Erythroblast (primary cell): ENCODE measurements at places on chromosomes 11 and 22.

GRCh38 chr22:30837531-30837930 lies 131.0 kb downstream of the MORC2 start:
- DNase-seq: no peak

GRCh38 chr11:87059596-87060390 lies 22.1 kb downstream of the TMEM135 start:
- peak; percentile 39 for DNase-seq

DNA sequence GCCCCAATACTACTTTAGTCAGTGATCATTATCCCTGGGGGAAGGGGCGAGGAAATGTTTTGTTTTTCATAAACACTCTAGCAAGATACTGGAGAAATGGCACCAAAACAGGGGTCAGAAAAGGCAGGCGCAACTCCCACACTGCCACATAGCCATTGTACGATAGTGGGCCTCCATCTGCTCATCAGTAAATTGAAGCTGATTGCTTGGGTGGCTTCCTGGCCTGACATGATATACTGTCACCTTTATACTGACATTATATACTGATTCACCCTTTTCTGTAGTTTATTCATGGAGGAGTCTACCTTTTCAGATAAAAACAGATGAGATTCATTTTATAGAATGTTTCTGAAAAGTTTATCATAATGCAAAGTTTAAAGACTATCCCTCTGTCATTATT lies 51.6 kb upstream of the CCDC34 start:
- DNase-seq: peak; percentile 63

DNA sequence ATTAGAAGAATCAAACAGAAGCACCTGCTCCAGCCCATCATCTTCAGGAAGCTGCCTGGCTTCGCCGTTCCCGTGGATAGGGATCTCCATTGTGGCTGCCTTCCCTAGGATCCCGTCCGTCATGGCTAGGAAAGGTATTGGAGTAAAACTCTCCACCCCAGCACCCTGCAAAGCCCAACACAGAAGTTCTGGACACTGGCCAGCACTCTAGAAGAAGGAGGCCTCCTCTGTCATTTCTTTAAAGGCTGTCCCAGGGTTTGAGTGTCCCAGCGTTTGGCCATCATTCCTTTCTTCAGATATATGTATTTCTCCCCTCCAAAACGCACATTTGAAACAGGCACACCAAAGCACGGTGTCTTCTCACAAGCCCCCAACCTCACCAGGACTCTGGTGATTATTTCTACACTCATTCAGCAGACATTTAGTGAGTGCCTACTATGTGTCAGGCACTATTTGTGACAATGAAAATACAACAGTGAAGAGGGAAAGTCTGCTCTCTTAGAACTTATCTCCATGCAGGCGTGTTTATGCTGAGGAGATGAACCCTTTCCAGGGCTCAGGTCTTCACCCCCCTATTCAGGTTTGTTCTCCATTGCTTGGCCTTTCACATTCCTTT lies 724 bp downstream of the ARFIP2 start:
- DNase-seq: no peak

DNA sequence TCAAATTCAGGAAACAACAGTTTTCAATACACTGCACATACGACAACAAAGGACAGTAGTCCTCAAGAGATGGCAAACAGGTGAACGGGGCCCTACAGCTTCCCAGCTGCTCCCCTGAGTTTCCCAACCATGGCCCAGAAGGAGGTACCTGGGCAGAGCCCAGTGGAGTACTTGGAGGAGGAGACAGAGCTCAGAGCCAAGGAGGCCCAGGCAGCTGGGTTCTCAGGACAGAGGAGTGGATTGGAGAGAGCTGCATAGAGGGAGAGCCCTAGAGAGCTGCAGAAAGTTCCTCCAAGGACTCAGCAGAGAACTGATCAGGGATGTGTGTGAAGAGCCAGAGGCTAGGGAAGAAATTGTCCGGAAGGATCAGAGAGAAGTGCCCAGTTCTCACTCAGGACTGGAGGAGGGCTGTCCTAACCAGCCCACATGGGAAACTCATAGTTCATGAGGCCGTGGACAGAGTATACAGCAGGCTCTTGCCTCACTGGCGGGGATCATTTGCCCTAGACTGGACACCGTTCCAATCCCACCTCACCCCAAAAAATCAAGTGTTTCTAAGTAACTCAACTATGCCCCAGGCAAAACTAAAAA lies 7.6 kb upstream of the ASCL2 start:
- no peak for DNase-seq

DNA sequence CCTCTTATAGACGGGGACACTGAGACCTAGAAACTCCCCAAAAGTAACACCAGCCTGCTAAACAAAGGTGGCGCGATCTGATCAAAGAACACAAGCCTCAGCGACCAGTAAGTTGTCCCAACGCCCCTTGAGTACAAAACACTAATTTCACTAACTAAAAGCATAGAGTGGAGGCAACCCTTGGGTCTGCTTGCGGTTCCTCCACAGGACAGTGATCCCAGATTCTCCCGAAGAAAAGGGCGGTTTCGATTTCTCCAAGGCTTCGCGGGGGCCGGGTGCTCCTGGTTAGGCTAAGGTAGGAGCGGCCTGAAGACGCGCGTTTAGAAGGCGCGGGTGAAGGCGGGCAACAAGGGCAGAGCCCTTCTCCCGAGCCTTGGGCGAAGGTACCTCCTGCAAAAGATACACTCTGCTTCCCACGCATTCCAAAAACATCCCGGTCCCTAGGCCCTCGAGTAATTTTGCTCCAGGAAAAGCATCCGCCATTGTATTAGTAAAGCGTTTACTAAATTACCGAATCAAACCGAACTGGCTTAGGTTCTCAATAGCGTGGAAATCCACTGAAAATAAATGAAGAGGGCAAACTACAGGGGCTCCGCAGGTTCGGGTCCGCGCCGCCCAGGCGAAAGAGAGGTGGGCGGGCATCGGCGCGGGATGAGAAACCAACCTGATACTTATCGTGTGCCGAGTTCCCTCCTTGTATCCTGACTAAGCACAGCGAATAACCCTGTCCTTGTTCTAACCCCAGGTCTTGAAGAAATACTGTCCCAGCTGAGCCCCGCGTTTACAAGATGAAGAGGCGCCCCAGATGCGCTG lies 2.0 kb downstream of the WT1 start:
- DNase-seq: no peak

DNA sequence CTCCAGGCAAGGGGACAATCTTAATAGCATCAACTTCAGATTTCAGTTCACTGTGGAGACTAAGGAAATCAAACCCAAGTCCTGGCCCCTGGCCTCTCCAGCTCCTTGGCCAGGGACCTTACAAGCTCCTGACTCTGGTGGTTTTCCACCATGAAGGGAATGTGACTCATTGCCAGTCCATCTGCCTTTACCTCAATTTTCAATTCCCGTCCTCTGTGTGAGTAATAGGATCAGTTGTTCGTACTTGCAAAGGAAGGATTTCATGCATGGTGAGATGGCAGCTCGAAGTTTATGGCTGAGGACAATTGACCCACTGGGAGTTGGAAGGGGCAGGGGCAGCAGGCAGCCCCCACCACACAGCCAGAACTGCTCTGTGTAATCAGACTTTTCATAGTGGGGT lies 42.5 kb downstream of the INSC start:
- no peak for DNase-seq

DNA sequence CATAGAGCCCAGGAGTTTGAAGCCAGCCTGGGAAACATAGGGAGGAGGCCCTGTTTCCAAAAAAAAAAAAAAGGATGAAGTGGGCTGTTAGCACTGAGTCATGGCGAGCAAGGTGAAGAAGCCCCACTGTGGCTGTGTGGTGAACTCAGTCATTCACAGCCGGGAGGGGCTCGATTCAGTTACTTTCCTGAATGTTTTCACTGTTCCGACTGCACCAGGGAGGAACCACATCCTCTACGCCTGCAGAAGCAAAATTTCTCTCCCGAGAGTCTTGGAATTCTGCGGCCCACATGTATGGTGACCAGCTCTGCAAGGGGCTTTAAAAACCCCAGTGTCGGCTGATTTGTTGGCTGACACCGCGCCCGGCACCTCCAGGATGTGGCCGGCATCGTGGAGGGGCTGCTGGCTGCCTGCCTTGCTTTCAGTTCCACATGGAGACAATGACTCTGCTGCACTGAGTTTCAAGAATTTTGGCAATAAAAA lies 27.8 kb upstream of the GRAMD4 start:
- DNase-seq: peak; percentile 50

- no peak for DNase-seq
These were observed 150.7 kb downstream of the DCDC1 start for GRCh38 chr11:31218847-31219246.

GRCh38 chr11:3147626-3148025 lies 17.5 kb downstream of the OSBPL5 start:
- DNase-seq: no peak

GRCh38 chr11:69867076-69868005 lies 48.1 kb upstream of the FGF3 start:
- no peak for DNase-seq

DNA sequence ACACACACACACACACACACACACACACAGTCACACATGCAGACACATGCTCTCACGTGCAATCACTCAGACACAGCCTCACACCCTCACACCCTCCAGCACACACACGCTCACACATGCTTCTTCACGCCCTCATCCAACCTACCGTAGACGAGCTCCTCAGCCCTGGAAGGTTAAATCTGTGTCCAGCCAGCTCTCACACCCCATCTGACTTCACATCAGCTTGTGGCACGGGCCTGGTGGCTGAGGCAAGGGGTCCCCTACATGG lies 1.3 kb upstream of the SCUBE1 start:
- no peak for DNase-seq

DNA sequence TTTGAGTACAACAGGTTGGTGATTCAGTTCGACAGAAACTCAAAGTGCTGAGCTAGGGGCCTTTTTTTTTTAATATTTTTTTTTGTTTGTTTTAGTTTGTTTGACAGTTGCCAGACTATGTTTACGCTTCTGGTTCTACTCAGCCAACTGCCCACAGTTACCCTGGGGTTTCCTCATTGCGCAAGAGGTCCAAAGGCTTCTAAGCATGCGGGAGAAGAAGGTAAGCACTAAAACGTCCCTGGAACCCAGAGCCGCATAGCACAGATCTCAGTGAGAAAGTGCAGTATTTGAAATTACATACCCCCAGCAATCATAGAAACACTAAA lies 649 bp downstream of the PRRG4 start:
- no peak for DNase-seq

GRCh38 chr22:44648085-44648820 lies 53.8 kb upstream of the PRR5 start:
- no peak for DNase-seq

- DNase-seq: no peak
These were observed 235.4 kb upstream of the NARS2 start for GRCh38 chr11:78809931-78810541.

- DNase-seq: peak; percentile 48
These were observed 19.4 kb downstream of the TMPRSS13 start for GRCh38 chr11:117909611-117910382.

DNA sequence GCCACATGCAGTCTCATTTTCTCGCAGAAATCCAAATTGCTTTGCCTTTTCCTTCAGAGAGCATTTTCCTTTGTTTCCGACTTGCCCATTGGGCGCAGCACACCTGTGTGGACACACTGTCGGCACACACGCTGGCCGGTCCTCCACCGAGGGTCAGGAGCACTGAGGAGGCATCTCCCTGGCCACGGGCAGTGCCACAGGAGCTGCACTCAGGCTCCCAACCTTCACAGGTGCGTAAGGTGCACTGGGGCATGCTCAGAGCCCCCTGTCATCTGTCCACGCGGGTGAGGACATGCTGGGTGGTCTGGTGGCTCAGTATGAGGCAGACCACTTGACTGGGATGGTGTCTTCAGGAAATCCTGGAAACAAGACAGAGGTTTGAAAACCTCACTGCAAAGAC lies 779.1 kb downstream of the BRD1 start:
- DNase-seq: no peak

DNA sequence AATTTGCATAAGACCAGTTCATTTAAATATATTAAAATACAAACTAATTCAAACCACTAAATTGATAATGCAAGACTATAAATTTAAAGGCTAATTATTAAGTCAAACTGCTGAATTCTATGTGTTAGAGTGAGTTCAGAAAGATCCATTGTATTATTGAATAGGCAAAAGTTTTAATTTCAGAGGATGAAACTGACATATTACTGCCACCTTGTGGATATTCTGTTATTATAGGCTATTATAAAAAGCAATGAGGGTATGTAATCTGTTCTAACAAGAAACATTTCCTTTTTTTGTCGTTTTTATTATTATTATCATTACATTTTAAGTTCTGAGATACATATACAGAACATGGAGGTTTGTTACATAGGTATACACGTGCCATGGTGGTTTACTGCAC lies 20.9 kb upstream of the NAALAD2 start:
- no peak for DNase-seq

DNA sequence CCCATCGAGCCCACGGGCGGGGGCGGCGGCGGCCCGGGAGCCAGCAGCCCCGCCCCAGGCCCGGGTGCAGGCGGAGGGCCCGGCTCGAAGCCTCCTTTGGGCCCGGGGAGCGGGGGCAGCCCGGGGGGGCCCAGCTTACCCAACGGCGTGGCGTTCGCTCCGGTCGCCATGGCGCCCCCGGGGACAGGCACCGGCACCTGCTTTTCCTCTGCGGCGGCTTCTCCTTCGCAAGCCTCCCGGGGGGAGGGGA lies 194 bp downstream of the SF1 start:
- DNase-seq: no peak

DNA sequence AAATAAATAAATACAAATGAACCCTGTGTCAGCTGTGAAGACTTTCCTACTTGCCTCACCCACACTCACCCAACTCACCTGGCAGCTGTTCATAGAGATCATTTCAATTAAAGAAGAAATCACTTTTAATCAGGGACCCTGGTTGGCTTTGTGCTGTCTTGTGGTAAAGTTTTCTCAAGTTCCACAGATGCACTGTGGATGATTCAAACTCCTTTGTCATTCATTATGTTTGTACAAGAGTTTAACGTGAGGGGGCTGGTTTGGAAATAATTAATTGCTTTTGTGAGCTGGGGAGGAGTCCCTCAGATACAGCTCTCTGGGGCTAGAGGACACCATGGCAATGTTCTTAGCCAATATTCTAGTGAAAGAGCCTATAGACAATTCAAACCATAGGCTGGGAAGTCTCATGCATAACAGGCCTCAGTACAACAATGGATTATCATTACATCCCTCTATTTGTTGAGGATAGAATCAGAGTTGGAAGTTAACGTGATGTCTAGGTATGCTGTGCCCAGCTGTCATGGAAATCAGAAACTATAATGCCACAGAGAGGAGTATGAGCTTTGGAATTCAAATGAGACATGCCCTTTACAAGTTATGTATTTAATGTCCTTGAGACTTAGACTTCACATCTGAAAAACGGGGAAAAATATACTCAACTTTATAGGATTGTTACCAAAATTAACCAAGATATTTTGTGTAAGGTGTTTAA lies 698.5 kb downstream of the KCNA4 start:
- DNase-seq: no peak

- peak; percentile 36 for DNase-seq
These were observed 113.5 kb downstream of the SLC1A2 start for GRCh38 chr11:35305670-35306382.

- DNase-seq: no peak
These were observed 8.6 kb upstream of the MTNR1B start for GRCh38 chr11:92960886-92961285.
